ENCODE measurements at places on chromosomes 1 and 21.

- DNase-seq, result no peak
Observed at GRCh38 chr21:45499970-45500577, 42.2 kb downstream of the SLC19A1 start.

- DNase-seq, result no peak
Observed at GRCh38 chr1:89129911-89130310, 4.0 kb upstream of the GBP2 start.

GRCh38 chr1:234409328-234409727 lies 36.1 kb downstream of the COA6 start:
- no peak for DNase-seq

GRCh38 chr21:31914472-31914871 lies 41.7 kb downstream of the HUNK start:
- no peak for DNase-seq

GRCh38 chr21:27515676-27516075 lies 548.8 kb upstream of the ADAMTS5 start:
- no peak for DNase-seq

- no peak for DNase-seq
Observed at GRCh38 chr1:182299728-182300616, 91.6 kb downstream of the GLUL start.

DNA sequence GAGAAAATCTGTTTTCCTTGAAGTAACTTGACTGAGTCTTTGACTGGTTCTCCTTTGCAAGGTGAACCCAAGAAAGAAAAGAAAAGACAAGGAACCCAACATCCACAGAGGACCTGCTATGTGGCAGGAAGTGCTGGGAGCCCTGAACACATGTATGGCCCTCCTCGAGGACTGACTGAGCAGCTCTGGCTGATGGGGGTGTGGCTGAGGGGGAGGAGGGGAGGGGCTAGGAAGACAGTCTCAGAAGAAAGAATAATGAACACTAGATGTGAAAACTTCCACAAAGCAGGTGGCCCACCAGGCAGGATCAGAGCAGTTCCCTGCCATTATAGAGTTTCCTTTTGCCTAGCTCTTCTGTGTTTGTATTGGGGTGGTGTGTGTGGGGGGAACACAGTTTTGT lies 26.1 kb downstream of the NENF start:
- DNase-seq, result no peak

DNA sequence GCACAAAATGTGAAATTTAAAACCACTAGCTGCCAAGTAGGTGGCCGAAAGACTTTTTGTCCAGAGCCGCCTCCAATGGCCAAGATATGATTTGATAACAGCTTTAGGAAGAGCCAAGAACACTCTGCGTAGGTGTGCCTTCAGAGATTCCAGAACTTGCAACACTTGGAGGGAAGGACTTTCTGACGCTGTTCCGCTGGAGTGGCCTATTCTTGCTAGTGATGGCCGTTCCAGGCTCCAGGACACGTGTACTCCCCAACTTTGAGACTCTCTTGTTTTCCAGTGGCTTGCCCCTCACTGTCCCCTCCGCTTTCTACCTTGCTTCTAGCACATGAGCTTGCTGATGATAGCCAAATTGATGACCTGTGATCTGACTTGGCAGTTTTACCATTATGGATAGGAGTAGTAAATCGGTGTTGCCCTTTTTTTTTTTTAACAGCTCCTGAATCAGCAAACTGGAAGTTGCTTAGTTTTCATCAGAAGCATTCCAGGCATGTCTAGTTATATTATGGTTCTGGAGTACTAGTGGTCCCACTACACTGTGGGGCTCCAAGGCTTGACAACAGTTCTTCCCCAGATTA lies 1.0 kb downstream of the PRDX6 start:
- no peak for DNase-seq

DNA sequence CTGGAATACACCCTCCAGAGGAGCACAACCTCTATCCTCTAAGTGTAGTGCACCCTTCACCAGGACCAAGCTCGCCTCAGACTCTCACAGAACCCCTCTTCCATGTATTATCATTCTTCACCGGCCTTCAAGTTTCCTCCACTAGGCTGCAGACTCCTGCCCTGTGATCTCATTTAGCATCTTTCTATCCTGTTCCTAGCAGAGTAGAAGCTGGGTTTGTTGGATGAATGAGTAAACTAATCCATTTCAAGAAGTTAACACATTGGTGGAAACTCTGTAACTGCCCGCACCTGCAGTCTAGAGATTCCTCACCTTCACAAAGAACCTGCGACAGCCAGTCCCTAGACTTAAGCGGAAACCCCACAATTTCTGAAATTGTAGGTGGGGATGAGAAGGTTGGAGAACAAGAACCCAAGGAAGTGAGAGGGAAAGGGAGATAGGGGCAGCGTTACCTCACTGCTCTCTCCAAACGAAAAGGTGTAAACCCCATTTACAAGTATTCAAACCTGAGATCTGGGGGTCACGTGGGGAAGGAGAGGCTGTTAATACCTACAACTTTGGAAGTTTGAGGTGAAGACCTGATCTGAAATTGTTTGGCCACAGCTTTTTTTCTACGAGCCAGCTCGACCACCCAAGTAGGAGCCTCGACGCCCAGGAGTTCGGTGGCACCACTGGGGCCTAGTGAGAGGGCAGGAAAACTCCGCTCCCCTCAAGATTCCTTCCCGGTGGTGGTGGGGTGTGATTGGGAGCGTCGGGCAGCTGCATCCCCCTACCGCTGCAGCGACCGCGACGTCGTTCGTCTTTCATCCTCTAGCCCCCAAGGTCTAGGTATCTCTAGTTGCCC lies 1.2 kb downstream of the PTPN14 start:
- DNase-seq, result no peak

GRCh38 chr1:44532567-44532944 lies 127.5 kb downstream of the RNF220 start:
- no peak for DNase-seq

Measured in activated naive CD4-positive, alpha-beta T cell (primary cell).